ENCODE measurements at places on chromosomes 11 and 22.

DNA sequence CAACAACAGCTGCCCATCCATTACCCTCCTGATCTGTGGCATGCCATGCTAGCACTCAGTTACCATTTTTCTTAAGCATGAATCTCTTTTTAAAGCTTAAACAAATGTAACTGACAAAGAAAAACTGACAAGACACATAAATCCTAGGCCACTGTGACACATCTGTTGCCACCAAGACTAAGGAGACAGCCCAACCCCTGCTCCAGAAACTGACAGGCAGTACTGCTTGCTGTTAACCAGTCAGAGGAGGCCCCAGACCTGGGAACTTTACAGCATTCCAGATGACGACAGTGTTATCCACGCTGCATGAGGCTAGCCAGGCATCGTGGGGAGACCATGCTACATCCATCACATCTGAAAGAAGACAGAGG, 33.8 kb downstream of the HIRA start:
- DNase-seq, result no peak

- no peak for DNase-seq
Observed at GRCh38 chr22:17888855-17889254, 114.6 kb upstream of the BID start.

- no peak for DNase-seq
Observed at GRCh38 chr11:64093233-64094039, 57.7 kb downstream of the FLRT1 start.

DNA sequence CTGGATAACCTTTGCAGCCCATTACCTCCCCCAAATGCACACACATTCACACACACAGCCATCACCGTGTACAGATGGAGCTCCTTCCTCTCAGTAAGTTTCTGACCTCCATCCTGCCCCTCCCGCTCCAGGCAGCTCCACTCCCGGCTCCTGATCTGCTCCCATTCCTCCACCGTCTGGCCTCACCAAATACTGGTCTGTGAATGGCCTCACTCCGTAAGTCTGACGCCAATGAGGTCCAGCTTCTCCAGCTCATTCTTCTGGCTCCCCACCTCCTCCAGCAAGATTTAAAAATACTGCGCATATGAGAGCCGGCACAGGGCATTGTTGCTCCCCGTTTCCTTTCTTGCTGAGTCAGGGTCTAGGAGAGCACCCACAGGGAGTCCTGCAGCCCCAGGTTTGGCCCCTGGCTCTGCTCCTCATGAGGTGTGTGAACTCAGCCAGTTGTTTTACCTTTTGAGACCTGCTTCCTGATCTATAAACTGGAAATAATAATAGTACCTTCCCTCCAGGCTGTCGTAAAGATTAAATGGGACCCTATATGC, 14.0 kb upstream of the TUB start:
- no peak for DNase-seq

DNA sequence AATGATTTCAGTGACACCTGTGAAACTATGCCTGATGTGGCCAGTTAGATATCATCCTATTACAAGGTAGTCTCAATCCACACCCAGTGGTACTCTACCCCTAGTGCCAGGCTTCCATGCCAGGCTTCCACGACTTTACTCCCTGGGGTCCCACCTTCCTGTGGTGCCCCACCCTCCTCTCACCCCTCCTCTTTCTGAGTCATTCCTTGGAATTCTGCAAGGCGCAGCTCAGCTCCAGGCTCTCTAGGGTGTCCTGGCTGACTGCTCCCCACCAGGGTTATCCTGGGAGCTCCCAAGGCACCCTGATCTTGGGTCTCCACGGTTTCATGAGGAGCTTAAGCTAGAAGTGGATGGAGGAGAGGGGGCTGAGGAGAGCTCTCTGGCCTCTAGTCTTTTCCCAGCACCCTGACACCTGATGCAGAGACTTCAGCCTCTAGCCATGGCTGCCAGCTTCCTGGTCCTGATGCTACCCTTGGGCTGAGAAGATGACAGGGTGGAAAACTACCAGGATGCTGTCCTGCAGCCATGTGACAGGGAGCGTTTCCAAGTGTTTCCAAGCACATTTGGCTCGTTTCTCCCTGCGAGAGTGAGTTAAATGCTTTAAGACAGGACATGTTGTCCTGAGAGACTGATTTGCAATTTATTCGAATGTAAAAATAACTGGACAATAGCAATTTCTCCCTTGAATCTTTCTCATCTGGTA, 1461.2 kb downstream of the TBC1D22A start:
- no peak for DNase-seq

- DNase-seq, result no peak
Observed at GRCh38 chr11:1088927-1089737, 14.5 kb downstream of the MUC2 start.

GRCh38 chr11:92841719-92842118, 127.7 kb upstream of the MTNR1B start:
- no peak for DNase-seq

- DNase-seq, result no peak
Observed at GRCh38 chr11:35912883-35913624, 30.8 kb upstream of the LDLRAD3 start.

DNA sequence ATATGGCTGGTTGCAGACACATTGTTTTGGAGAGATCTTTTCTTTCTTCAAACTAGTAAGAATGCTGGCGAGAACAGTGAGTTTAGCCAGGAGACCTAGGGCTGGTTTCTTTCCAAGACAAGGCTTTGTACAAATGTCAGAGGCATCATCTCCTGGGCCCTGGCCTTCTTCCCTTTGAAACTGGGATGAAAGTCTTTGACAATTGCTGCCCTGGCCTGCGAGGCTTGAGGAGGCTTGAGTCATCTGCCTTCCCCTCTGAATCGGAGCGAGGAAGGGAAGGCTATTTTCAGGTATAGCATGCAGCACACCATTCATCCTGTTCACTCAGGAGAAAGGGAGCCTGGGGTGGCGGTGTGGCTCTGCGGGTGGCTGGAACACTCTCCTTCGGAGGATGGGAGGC, 21.5 kb upstream of the PARVG start:
- DNase-seq, result no peak

GRCh38 chr11:42249401-42249800, 789.9 kb upstream of the LRRC4C start:
- peak; percentile 54 for DNase-seq

GRCh38 chr11:45964911-45965389, 42.5 kb downstream of the LARGE2 start:
- peak; percentile 70 for DNase-seq

DNA sequence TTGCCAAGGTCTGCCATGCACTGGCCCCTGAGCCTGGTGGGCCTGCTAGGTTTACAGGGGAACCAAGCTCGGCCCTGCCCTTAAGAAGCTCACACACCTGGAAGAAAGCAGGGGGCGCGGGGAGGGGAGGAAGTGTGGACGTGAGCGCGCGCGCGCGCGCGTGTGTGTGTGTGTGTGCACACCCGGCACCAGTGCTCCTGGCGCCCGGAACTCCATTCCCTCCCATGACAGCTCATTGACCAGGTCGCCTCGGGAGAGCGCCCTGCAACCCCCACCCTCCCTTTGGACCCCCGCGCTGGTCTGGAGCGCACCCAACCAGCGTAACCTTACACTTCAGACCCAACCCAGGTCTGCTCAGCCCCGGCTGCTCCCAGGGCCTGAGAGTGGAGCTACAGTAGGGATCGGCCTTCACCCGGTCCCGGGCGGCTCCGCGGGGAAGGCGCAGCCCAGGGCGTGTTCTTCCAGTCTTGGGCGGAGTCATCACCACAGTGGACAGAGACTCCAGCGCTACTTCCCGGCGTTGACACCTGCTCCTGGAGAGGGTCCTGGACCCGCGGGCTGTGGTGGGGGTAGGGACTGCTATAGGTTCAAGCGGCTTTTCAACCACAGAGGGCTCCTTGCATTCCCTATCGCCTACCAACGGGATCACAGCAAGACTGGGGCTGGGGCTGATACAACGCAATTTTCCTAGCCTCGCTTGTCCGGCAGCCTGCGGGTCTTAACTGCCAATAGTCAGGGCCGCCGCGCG, 1.5 kb downstream of the GALNT18 start:
- peak; percentile 32 for DNase-seq

DNA sequence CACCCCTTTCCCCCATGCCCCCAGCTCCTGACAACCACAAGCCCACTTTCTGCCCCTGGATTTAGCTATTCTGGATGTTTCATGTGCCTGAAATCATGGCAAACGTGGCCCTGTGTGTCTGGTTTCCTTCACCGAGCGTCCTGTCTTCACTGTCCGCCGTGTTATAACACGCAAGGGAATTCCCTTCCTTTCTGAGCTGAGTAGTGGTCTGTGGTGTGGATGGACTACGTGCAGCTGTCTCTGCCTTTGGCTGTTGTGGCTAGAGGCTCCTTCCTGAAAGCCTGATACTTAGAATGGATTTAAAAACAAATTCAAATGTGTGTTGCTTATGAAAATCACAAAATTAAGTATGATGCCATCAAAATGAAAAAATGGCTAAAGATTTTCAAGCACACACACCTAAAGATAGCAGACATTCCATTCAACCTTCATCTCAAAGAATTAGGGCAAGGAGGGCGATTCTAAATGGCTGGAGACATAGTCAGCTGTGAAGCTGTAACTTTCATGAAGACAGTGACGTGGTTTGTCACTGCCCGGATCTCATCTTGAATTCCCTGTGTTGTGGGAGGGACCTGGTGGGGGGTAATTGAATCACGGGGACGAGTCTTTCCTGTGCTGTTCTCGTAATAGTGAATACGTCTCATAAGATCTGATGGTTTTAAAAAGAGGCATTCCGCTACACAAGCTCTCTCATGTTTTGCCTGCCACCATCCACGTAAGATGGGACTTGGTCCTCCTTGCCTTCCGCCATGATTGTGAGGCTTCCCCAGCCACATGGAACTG, 30.5 kb downstream of the KCNQ1 start:
- no peak for DNase-seq

All from foreskin keratinocyte (primary cell).